ENCODE measurements at places on chromosomes 2 and 18.

DNA sequence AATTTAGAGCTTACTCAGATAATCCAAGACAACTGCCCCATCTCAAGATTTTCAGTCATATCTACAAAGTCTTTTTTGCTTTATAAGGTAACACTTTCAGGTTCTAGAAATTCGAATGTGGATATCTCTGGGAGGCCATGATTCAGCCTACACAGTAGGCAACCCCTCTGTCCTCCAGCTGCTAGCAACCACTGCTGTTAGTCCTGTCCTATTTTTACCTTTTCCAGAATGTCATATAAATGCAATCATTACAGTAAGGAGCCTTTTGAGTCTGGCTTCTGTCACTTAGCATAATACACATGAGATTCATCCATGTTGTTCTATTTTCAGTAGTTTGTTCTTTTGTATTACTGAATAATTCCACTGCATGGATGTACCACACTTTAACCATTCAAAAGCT, 28.5 kb upstream of the MARCHF7 start:
- DNase-seq: no peak

- DNase-seq: no peak
Measured at GRCh38 chr18:78920456-78921138, 59.0 kb upstream of the SALL3 start.

GRCh38 chr2:151638191-151638933, 95.9 kb downstream of the NEB start:
- DNase-seq: no peak

DNA sequence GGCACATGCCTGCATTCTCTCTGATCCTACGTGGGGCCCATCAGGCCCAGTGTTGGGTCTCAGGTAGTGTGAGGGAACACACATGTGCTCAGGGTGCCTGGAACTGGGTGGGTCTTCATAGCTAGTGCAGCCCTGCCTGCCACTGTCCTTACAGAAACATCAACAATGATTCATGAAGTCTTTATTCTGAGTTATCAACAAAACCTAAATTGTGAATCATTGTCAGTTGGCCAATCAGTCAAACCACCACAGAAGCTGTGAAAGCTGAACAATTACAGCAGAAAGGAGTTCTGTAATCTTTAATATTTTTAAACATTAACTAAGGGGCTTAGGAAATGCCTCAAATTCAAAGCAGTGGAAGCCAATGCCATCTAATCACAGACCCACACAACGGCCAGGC, 82.8 kb upstream of the ZNF521 start:
- DNase-seq: no peak

DNA sequence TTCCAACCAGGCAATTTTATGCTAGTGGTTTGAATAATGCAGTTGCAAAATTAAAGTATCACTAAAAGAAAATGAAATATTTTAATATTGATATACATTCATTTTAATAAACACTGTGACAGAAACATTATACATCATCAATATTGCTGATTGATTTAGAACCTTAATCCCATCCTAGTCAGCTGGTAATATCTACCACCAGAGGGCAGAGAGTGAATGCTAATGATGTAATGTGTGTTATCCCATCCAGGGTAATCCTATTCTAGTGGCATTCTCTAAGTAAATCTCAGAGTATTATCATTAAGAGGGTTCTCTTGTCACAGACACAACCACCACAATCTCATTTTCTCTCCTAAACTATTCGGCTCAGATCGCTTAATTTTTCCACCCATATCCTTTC, 477.4 kb downstream of the CPS1 start:
- DNase-seq: no peak

- DNase-seq: no peak
Measured at GRCh38 chr18:35889677-35890076, 82.8 kb upstream of the RMP24 start.

DNA sequence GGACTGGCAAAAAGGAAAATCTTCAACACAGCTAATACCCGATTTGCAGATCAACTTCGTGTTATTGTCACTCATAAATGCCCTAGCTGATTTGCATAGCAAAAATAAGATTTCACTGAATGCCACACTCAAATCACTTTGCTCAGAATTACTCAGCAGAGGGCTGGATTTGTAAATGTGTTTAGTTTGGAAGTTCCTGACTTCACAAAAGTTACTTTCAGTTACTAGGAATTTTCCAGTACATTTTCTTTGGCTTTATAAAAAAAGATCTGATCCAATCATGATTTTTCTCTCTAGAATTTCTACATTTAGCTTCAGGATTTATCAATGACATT, 433.3 kb upstream of the ID2 start:
- no peak for DNase-seq

DNA sequence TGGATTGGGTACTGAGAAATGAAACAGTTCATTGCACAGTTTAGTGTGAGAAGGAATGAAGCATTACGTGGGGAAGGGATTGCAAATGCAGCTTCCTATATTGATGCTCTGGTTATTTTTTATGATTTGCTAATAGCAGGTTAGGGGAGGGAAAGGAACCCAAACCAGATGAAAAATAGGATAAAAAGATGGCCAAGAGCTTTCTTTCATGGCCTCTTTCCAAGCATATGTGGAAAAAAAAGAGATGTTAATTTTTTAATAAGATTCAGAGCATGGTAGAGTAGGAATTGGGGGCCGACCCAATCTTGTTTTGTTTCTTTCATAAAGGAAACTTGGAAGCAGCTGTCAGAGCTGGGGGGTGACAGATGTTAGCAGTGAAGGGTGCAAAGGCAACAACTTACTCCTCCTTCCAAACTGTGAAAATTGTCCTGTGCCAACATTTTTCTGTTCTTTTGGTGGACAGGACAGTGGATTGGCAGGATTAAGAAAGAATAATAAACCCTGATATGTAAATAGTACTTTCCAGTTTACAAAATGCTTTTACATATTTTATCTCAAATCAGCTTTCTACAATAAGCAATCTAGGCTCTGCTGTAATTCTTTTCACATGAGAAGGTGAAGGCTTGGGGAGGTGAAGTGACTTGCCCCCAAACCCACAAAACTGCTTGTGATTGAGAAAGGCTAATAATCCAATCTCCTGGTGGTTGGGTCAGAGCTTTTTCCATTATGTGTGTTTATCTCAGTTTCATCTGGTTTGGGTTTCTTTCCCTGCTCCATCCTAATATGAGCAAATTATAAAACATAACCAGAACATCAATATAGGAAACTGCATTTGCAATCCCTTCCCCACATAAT, 270.1 kb downstream of the ETAA1 start:
- no peak for DNase-seq

- no peak for DNase-seq
Measured at GRCh38 chr2:205837663-205838062, 155.4 kb downstream of the NRP2 start.

GRCh38 chr2:121210691-121211090, 74.3 kb downstream of the TFCP2L1 start:
- no peak for DNase-seq

DNA sequence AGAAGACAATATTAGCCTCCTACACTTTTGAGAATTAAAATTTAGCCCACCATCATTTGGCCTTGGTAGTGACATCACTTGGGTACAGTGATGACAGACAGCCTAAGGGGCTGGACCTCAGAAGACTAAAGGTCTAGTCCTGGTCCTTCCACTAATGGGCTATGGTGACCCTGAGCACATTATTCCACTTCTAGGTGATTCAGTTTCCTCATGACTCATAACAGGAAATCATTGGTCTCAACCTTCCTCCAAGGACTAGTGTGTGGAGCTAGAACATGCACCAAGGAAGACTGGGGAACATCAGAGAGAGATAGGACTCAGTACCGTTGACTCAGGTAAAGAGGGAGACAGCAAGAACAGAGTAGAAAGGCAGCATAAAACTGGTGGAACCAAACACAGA, 64.0 kb downstream of the TFCP2L1 start:
- DNase-seq: no peak

GRCh38 chr2:8656160-8656641, 25.7 kb upstream of the ID2 start:
- DNase-seq: no peak

GRCh38 chr2:136122661-136123060, 4.7 kb upstream of the CXCR4 start:
- no peak for DNase-seq

DNA sequence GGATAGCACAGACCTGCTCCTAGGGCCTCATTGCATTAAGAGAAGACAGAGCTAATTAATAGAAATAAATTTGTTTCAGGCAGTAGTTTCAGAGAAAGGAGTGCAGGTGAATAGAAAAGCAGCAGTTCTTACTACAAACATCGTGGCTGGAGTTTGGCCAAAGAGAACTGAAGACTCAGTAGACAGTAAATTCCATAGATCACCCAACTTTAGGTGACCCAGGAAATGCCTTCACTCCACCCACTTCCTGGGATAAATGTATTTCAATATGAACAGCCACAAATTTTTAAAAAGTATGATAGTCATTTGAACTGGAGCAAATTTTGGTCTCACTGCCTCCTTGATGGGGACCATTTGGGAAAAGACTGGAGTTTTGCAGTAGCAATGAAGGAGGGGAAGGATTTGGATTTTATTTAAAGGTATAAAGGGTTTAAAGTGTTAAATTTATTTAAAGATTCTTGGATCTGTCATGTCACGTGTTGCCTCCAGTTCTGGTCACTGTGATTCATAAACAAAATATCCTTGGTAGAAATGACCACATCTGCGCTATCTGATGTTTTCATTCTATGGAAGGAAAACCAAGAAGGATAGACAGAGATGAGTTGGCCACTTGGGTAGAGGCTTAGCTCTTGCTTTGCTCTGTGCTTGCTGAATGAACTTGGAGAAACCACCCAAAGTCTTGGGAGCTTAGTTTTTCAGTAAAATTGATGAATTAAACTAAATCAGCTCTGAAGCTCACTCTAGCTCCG, 390.2 kb downstream of the THSD7B start:
- DNase-seq: no peak

- no peak for DNase-seq
Measured at GRCh38 chr2:96205888-96206287, 2.7 kb downstream of the STARD7 start.

DNA sequence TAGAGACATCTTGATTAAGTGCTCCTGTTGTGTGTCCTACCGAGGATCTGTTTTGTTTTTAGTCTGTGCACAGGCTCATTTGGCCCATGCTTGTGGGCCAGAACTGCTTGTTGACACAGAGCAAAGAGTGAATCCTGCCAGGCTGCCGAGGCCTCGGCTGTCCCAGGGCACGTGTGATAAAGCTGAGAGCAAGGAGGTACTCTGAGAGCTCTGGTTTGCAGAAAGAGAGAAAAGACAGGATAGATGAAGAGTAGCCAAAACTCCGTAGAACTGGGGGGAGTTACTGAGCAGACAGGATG, 175.1 kb downstream of the FAM210A start:
- DNase-seq: no peak

DNA sequence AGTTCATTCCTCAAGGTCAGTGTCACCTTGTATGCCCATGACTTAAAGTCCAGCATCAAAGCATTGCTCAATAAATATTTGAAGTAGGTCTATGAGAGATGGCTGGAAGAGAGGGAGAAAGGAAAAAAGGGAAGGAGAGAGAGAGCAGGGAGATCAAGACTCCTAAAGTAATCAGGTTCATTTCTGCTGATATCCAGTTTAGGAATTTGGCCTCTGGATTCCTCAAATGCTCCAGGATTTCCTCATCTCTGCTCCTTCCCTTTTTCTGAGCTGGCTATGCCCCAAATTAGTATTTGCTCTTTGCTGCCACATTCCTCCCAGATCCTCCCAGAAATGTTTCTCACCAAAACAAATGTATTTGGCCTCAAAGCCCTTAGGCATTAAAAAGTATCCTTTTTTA, 739.4 kb upstream of the CHAC2 start:
- no peak for DNase-seq

GRCh38 chr2:203782262-203782976, 76.0 kb downstream of the CD28 start:
- peak; percentile 55 for DNase-seq

- no peak for DNase-seq
Measured at GRCh38 chr2:175371378-175371777, 189.9 kb upstream of the ATP5MC3 start.
